GM23248 (cell line): ENCODE measurements at places on chromosomes 4 and X. TPM values are rescaled to one million over a fixed set of nuclear protein-coding genes. Genes with fewer than 3 reads are reported as not detected.

SSX4B gene
- polyA plus RNA-seq: not detected in 2 replicates

COX7B2 gene
- not detected in 2 replicates for polyA plus RNA-seq

MEPE gene
- polyA plus RNA-seq: not detected in 2 replicates

ZMYM3 gene
- polyA plus RNA-seq: 7.7 TPM in 2 replicates

RNF150 gene
- 4.5 and 4.8 TPM in 2 replicates for polyA plus RNA-seq

RPL39 gene
- 1,028 and 1,060 TPM in 2 replicates for polyA plus RNA-seq

CCKAR gene
- polyA plus RNA-seq: not detected in 2 replicates

TRPC5OS gene
- not detected in 2 replicates for polyA plus RNA-seq

POU3F4 gene
- polyA plus RNA-seq: not detected in 2 replicates

TBC1D9 gene
- polyA plus RNA-seq: 4.4 and 4.6 TPM in 2 replicates

UGT2B15 gene
- polyA plus RNA-seq: not detected in 2 replicates

ERCC6L gene
- polyA plus RNA-seq: 2.1 and 2.4 TPM in 2 replicates

ANOS1 gene
- not detected in 2 replicates for polyA plus RNA-seq

ZXDB gene
- 1.5 and 1.7 TPM in 2 replicates for polyA plus RNA-seq

XG gene
- 47.8 and 48.4 TPM in 2 replicates for polyA plus RNA-seq

HELT gene
- not detected in 2 replicates for polyA plus RNA-seq

HAND2 gene
- 17.8 and 19.3 TPM in 2 replicates for polyA plus RNA-seq

POF1B gene
- polyA plus RNA-seq: not detected in 2 replicates

ADAM29 gene
- not detected in 2 replicates for polyA plus RNA-seq

GNPDA2 gene
- 38.0 and 40.7 TPM in 2 replicates for polyA plus RNA-seq

SOWAHB gene
- polyA plus RNA-seq: not detected in 2 replicates

OPHN1 gene
- 3.3 and 4.3 TPM in 2 replicates for polyA plus RNA-seq

MCF2 gene
- 0.11 TPM in 1 of 2 replicates, not detected in the other for polyA plus RNA-seq

CXorf51B gene
- not detected in 2 replicates for polyA plus RNA-seq

CXCR3 gene
- not detected in 2 replicates for polyA plus RNA-seq

PASD1 gene
- not detected in 2 replicates for polyA plus RNA-seq

AMBN gene
- not detected in 2 replicates for polyA plus RNA-seq

MAGEB10 gene
- polyA plus RNA-seq: not detected in 2 replicates

LGI2 gene
- polyA plus RNA-seq: not detected in 2 replicates

CWH43 gene
- polyA plus RNA-seq: not detected in 2 replicates

TMEM150C gene
- 0.44 and 0.84 TPM in 2 replicates for polyA plus RNA-seq

AFF2 gene
- polyA plus RNA-seq: 0.06 and 0.31 TPM in 2 replicates

MAGEE1 gene
- polyA plus RNA-seq: 0.39 and 0.60 TPM in 2 replicates

GAGE13 gene
- not detected in 2 replicates for polyA plus RNA-seq

SPANXA1 gene
- polyA plus RNA-seq: not detected in 2 replicates

CCDC120 gene
- polyA plus RNA-seq: 0.94 and 1.3 TPM in 2 replicates

DMP1 gene
- polyA plus RNA-seq: not detected in 2 replicates

KCTD8 gene
- polyA plus RNA-seq: not detected in 2 replicates

CRMP1 gene
- 1.3 and 1.6 TPM in 2 replicates for polyA plus RNA-seq

PPP2R2C gene
- not detected in 2 replicates for polyA plus RNA-seq

BLTP1 gene
- polyA plus RNA-seq: 8.3 and 9.8 TPM in 2 replicates

PTCHD1 gene
- not detected in 2 replicates for polyA plus RNA-seq

TEX13B gene
- not detected in 2 replicates for polyA plus RNA-seq

RRH gene
- not detected in 2 replicates for polyA plus RNA-seq

NEUROG2 gene
- polyA plus RNA-seq: not detected in 2 replicates

UGT2B7 gene
- polyA plus RNA-seq: not detected in 2 replicates

PPP4R3C gene
- not detected in 2 replicates for polyA plus RNA-seq

GPRASP2 gene
- 8.4 TPM in 2 replicates for polyA plus RNA-seq

TMEM165 gene
- polyA plus RNA-seq: 188 and 193 TPM in 2 replicates

MAGEA11 gene
- not detected in 2 replicates for polyA plus RNA-seq

VCX gene
- not detected in 2 replicates for polyA plus RNA-seq

TLL1 gene
- polyA plus RNA-seq: not detected in 2 replicates

BEX4 gene
- 2.4 TPM in 2 replicates for polyA plus RNA-seq

GAGE12F gene
- not detected in 2 replicates for polyA plus RNA-seq

MAGEA12 gene
- 0.18 and 0.27 TPM in 2 replicates for polyA plus RNA-seq
